ENCODE measurements at places on chromosomes 6 and 20.

DNA sequence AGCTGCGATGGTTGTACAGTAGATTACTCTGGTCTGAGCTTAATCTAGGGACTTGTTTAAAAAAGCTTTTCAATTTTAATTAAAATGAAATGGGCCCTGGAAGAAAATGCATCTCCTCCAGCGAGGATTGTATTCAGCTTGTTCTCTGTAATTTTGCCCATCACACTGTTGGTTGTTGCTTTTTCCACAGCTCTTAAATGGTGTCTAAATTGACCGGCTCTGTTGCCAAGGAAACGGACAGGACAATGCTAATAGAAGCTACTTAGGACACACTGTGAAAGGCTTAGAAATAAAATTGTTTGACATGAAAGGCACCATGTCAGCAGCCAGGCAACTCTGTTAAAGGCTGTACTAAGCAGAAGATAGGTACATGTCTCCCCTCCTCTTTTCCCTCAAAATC is 116.7 kb upstream of the NRSN1 start:
- DNase-seq, result no peak

DNA sequence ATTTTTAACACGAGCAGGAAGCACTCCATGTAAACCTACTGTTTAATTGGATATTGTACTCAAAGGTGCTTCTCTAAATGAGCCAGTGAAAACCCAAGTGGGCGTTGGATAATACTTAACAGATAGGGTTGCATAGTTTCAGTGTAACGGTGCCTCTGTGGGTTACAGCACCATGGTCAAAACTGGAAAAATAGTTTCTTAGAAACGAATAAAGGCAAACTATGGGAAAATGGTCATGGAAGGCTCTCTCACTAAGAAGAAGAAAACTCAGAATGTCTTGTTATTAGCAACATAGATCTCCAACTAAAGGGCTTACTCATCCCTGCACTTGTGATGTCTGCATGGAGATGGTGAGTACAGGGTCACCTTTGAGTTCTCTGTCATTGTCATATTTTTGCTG is 59.1 kb upstream of the NEDD9 start:
- no peak for DNase-seq

GRCh38 chr20:35084998-35085397 is 7.6 kb downstream of the TRPC4AP start:
- no peak for DNase-seq

DNA sequence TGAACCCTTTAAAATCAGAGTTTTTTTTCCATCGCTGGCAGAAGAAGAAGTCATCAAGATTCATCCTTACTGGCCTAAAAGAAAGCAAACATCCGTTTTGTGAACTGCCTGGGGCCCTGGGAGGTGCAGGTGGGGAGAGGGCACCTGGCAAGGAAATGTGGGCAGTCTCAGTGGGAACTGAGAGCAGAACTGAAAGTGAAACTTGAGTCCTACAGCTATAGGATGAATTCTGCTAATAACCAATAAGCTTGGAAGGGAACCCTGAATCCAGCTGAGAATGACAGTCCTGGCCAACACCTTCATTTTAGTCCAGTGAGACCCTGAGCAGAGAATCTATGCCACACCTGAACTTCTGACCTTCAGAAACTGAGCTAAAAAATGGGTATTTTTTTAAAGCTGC is 130.1 kb upstream of the ASCC3 start:
- DNase-seq, result no peak

DNA sequence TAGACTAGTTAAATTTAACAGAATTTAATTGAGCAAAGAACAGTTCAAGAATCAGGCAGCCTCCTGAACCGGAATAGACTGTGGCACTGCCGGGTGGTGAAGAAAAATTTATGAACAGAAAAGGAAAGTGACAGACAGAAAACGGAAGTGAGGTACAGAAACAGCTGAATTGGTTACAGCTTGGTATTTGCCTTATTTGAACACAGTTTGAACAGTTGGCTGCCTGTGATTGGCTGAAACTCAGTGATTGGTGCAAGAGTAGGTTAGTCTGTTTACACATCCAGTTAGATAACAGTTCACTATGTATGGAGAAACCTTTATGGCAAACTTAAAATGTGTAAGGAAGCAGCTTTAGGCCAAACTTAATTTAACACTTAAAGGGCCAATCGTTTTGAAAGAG is 116.0 kb upstream of the CITED2 start:
- peak; percentile 44 for DNase-seq
